ENCODE measurements at places on chromosomes 12 and 14.

GRCh38 chr12:69927164-69927563, 102.1 kb downstream of the MYRFL start:
- H3K27ac ChIP-seq, result no peak overlapping the region
- no peaks in the 10 kb centered on the region for H3K27me3 ChIP-seq
- H3K4me1 ChIP-seq, result peaks cover 3% of the 10 kb centered on the region
- no peak for DNase-seq
- no peaks in the 10 kb centered on the region for H3K36me3 ChIP-seq

GRCh38 chr12:21350975-21351374, 16.3 kb upstream of the SLCO1A2 start:
- DNase-seq, result no peak
- H3K27ac ChIP-seq, result no peak overlapping the region
- H3K4me3 ChIP-seq, result no peak overlapping the region

DNA sequence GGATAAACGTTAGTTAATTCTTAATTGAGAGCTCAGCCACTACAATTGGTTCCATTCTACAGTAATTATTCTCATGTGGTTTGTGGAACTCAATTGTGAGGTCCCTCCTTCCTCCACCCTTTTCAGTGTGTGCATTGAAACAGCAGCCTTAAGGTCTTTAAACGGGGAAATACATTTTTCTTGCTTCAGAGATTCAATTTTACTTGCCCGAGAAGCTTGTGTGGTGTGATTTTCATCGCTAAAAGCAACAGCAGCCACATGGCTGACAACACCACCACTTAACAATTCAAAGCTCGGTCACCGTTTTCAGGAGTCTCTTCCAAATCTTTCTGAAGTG, 733 bp upstream of the PPFIBP1 start:
- H3K36me3 ChIP-seq, result no peaks in the 10 kb centered on the region
- H3K27ac ChIP-seq, result peak overlapping the region; percentile 92
- no peaks in the 10 kb centered on the region for H3K27me3 ChIP-seq
- peaks cover 48% of the 10 kb centered on the region for H3K4me1 ChIP-seq
- H3K4me3 ChIP-seq, result peak overlapping the region; percentile 88

- H3K4me3 ChIP-seq, result no peak overlapping the region
- no peak for DNase-seq
Observed at GRCh38 chr14:76977793-76978720, 50.5 kb downstream of the IRF2BPL start.

- no peak for DNase-seq
- no peaks in the 10 kb centered on the region for H3K27me3 ChIP-seq
- peaks cover 83% of the 10 kb centered on the region for H3K4me1 ChIP-seq
- H3K4me3 ChIP-seq, result peak overlapping the region; percentile 68
- H3K27ac ChIP-seq, result peak overlapping the region; percentile 100
Observed at GRCh38 chr14:95523815-95524448, 7.5 kb upstream of the SYNE3 start.

DNA sequence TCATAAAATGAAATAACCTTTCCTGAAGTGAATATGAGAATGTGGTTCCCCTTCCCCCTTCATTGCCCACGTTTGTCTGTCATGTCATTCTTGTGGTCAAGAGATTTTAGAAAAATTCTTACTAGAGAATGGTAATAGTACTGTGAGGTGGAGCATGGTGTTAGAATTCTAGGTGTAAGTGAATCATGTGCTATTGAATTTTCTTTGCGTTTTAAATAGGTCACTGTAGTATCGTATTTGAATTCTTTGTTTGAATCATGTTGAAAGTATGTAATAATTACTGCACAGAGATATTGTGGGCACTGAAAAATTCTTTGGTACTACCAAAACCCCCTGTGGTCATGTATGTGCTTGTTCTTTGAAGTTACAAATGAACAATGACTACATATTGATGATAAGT, 49.9 kb downstream of the FUT8 start:
- H3K4me3 ChIP-seq, result no peak overlapping the region
- no peaks in the 10 kb centered on the region for H3K27me3 ChIP-seq
- H3K36me3 ChIP-seq, result peaks cover 2% of the 10 kb centered on the region

DNA sequence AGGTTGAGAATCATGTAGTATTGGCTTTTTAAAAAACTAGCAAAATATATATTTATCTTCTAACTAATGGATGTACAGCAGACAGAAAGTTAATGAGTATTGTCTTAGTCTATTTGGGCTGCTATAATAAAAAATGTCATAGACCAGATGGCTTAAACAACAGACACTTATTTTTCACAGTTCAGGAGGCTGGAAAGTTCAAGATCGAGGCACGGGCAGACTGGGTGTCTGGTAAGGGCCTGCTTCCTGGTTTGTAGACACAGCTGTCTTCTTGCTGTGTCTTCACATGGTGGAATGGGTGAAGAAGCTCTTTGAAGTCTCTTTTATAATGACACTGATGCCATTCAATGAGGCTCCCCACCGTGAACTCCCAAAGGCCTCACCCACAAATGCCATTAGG, 70.1 kb upstream of the KRR1 start:
- H3K27ac ChIP-seq, result no peak overlapping the region
- H3K4me3 ChIP-seq, result no peak overlapping the region
- H3K36me3 ChIP-seq, result no peaks in the 10 kb centered on the region
- no peaks in the 10 kb centered on the region for H3K27me3 ChIP-seq
- peaks cover 16% of the 10 kb centered on the region for H3K4me1 ChIP-seq

GRCh38 chr12:46677749-46678148, 148.0 kb downstream of the SLC38A4 start:
- no peak overlapping the region for H3K27ac ChIP-seq
- no peak for DNase-seq
- H3K36me3 ChIP-seq, result no peaks in the 10 kb centered on the region
- no peaks in the 10 kb centered on the region for H3K27me3 ChIP-seq
- H3K4me1 ChIP-seq, result peaks cover 43% of the 10 kb centered on the region
- no peak overlapping the region for H3K4me3 ChIP-seq

DNA sequence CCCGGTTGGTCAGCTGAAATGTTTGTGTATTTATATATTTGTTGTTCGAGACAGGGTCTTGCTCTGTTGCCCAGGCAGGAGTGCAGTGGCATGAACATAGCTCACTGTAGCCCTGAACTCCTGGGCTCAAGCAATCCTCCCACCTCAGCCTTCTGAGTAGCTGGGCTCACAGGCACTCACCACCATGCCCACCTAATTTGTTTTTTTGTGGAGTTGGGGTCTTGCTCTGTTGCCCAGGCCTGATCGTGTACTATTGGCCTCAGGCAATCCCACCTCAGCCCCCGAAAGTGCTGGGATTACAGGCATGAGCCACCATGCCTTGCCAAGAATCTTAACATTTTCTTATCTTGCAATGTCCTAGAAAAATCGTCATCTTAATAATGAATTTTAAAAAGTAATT, 3.3 kb downstream of the RAN start:
- no peaks in the 10 kb centered on the region for H3K27me3 ChIP-seq
- peaks cover 44% of the 10 kb centered on the region for H3K4me1 ChIP-seq
- peak; percentile 27 for DNase-seq
- no peak overlapping the region for H3K4me3 ChIP-seq
- peaks cover 41% of the 10 kb centered on the region for H3K36me3 ChIP-seq

GRCh38 chr14:70653662-70654061, 11.9 kb downstream of the TTC9 start:
- DNase-seq, result no peak
- H3K36me3 ChIP-seq, result no peaks in the 10 kb centered on the region
- peaks cover 10% of the 10 kb centered on the region for H3K4me1 ChIP-seq
- no peak overlapping the region for H3K4me3 ChIP-seq
- no peak overlapping the region for H3K27ac ChIP-seq

- peak overlapping the region; percentile 99 for H3K27ac ChIP-seq
- H3K27me3 ChIP-seq, result no peaks in the 10 kb centered on the region
- peak overlapping the region; percentile 59 for H3K4me3 ChIP-seq
- peaks cover 99% of the 10 kb centered on the region for H3K4me1 ChIP-seq
- DNase-seq, result no peak
Observed at GRCh38 chr12:108827941-108828340, 29.4 kb downstream of the SSH1 start.

DNA sequence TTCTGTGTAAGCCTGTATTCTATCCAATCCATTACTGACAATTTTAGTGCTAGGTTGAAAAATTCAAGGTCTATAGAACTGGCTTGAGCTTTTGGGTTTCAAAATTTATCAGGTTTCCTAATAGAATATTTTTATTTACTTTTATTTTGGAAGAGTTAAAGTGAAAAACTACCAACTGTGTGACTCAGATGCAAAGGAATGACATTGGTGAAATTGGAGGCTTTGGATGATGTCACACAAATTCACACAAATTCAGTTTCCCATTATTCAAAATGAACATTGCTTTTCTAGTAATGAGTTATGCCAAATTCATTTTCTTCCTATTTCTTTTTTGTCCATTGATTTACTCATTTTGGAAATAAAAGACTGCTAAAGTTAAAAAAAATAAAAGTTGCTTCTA, 186.9 kb downstream of the ALX1 start:
- no peak overlapping the region for H3K27ac ChIP-seq
- no peak for DNase-seq
- H3K4me1 ChIP-seq, result peaks cover 8% of the 10 kb centered on the region
- no peaks in the 10 kb centered on the region for H3K36me3 ChIP-seq
- peaks cover 16% of the 10 kb centered on the region for H3K27me3 ChIP-seq

DNA sequence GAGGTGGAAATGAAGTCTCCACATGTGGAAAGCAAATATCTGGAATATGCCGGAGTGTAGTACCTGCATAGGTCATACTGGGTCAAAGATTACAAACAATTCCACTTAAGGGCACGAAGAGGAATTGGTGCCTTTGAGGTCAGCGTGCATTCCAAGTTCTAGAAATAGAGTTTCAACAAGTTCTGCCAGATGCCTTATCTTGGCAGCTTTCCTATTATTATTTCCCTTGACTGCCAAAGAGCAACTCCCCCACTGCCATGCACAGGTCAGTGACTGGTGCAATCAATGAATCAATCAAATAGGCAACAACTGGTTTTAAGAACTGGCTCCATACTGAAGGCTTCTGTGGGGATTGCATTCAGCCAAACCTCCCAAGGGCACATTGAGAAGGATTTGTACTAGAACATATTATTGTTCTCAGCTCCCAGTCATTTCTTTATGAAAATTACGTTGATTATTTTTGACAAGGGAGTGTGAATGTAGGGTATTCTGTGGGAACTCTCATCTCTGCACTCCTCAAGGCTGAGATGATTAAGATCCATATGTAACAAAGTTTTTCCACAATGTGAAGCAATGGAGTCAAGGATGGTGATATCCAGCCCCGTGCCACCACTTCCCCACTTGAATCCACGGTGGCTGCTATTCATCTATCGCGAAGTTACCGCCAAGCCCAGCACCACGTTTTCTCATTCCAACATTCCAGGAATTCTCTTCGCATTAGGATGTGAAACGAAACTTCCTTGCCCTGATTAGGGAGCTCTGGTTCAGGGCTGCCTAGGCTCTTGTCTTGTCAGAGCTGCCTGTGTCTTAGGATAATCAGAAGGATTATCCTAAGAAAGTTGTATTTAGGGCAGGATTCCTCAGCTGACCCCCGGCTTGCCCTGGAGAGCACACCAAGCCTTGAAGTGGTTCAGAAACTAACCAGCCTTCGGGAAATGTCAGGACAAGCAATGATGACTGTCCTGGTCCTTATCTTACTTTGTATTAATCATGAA, 115.1 kb upstream of the PCED1B start:
- no peaks in the 10 kb centered on the region for H3K27me3 ChIP-seq
- DNase-seq, result no peak
- H3K4me1 ChIP-seq, result peaks cover 22% of the 10 kb centered on the region
- H3K27ac ChIP-seq, result peak overlapping the region; percentile 30
- no peaks in the 10 kb centered on the region for H3K36me3 ChIP-seq

DNA sequence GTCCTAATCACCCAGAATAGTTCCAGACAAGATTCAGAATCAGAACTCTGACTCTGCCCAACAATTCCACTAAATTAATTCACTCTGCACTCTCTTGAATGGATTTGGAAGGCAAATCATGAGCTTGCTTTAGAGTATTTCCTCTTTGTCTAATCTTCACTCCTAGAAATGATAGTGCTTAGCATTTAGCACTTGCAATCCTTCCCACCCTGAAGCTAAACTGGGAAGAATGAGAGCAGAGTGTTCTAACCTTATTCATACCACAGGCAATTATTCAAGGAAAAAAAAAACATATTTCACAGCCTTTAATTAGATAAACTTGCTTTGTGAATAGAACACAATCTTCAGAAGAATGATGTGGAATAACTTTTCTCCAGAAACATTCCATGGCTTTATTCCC, 264.6 kb downstream of the PAWR start:
- peaks cover 61% of the 10 kb centered on the region for H3K4me1 ChIP-seq
- H3K27me3 ChIP-seq, result no peaks in the 10 kb centered on the region
- no peaks in the 10 kb centered on the region for H3K36me3 ChIP-seq
- no peak overlapping the region for H3K4me3 ChIP-seq
- H3K27ac ChIP-seq, result peak overlapping the region; percentile 72

DNA sequence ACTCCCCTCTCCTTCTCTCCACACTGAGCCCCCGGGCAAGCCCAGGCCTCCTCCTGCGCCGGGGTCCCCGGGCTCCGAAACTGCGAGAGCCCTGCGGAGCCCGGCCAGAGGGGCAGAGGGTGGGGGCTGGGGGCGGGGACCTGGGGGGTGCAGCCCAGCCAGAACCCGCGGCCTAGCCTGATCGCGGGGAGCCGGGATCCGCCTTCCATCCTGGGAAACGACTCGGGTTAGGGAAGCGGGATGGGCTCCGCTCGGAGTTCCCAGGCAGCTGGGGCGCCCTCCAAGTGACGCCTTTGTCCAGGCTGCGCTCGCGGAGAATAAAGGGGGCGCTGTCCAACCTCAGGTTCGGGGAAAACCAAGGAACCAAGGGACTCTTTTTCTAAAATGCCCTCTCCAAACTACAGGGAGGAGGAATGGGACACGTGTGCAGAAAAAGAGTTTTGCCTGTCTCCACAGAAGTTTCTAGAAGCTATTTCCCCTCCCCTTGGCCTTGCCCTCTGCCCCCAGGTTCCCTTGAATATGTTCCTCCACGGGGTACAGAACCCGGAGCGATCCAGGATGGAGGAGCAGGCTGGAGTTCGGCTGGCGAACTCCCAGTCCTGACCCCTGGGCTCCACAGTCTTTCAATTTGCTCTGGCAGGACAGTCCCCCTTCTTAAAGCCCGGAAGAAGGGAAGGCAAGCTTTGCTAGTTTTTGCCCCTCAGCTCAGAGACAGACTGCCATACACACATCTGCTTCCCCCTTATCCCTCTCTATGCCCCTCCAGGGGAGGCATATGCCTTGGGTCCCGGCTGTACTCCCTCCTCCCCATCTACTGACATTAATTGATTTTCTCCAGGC, 13.9 kb downstream of the NKX2-1 start:
- peaks cover 10% of the 10 kb centered on the region for H3K4me1 ChIP-seq
- H3K27ac ChIP-seq, result no peak overlapping the region
- H3K36me3 ChIP-seq, result peaks cover 4% of the 10 kb centered on the region
- H3K4me3 ChIP-seq, result no peak overlapping the region
- DNase-seq, result no peak
- peaks cover 79% of the 10 kb centered on the region for H3K27me3 ChIP-seq

Data from chondrocyte (in vitro differentiated cells).